ENCODE measurements at places on chromosomes 6 and 20.

DNA sequence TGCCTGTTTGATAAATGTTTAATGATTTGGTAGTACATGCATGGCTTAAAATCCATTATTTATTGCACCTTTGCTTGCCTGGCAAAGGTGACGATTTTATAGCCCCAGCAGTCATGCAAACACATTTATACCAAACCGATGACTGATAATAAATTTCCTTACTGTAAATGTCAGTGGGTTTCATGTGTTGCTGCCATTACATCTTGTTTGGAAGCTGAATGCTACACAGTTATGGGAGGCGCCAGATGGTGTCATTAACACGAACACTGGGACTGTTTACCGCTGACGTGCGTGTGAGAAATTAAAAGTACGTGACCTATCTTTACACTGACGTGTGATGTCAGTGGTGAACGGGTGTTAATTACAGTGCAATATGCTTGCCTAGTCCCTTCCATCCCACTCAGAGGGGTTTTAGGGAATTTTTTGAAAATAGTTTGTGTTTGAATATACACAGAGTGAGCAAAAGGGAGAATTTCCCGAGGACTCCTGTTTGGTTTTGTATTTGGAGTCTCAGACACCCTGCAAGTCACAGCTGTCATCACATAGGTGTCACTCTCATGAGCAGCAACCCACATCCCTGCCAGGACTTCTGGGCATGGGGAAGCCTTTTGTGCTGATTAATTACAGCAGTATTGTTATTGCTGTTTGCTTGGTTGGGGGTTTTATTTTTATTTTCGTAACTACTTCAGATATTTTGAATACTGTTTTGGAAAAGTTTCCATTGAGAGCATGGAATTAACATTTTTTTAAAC, 151.8 kb upstream of the INSM1 start:
- no peak for DNase-seq

- DNase-seq, result no peak
Observed at GRCh38 chr20:38342216-38342615, 4.1 kb upstream of the LBP start.

DNA sequence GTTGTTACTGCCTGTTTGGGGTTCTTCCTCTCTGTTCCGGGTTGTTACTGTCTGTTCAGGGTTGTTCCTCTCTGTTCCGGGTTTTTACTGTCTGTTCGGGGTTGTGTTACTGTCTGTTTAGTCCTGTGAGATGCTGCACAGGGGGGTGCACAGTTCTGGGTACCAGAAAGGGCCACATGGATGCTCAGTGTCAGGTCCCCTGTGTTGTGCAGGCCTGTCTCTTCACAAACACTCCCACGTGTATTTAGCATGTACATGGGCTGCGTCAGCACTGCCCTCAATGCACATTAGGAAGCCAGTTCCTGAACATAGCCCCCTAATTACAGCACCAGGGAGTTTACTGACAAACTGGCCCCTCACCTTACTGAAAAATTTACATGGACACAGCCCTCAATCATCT, 118.5 kb downstream of the DLL1 start:
- no peak for DNase-seq

- DNase-seq, result no peak
Observed at GRCh38 chr6:3426091-3426926, 30.5 kb downstream of the SLC22A23 start.

GRCh38 chr20:1291191-1291741, 25.2 kb downstream of the SNPH start:
- DNase-seq, result no peak

DNA sequence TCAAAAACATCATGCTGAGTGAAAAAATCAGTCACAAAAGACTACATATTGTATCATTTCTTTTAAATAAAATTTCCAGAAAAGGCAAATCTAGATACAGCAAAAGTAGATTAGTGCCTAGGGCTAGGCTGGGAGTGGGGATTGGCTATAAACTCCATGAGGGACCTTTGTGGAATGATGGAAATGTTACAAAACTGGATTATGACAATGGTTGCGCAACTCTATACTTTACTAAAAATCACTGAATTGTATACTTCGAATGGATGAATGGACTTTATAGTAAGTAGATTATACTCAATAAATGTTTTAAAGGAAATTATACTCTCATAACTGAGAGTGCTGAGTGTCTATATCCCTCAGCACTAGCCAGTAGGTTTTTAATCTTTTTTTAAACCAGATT, 4.3 kb downstream of the HMGN3 start:
- no peak for DNase-seq

DNA sequence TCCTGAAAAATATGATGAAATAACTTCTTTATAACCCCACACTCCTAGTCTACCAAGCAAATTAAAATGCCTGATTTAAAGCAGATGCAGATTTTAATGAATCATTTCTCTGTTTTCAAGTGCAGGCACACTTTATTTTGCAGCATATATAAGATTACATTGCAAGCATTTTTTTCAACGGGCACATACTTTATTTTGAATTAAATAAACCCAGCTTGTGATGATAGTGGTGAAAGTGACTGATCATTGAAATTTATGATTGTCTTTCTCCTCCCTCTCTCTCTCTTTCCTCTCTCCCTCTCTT, 12.2 kb upstream of the MOXD1 start:
- DNase-seq, result no peak

- DNase-seq, result no peak
Observed at GRCh38 chr6:29680904-29681303, at the start of gene ZFP57. TSS of gene ZFP57 (minus strand) at chr6:29681152. CDS start at chr6:29677003, 4,149 bp downstream.

- peak; percentile 49 for DNase-seq
Observed at GRCh38 chr6:44542401-44543116, 155.1 kb downstream of the CDC5L start.

Measured in nucleus accumbens (tissue), 56 donors.